Activated naive CD4-positive, alpha-beta T cell treated with Interleukin-2 at 50 U/mL for 16 hours (primary cell): ENCODE measurements at places on chromosomes 16 and 17.
A peak's percentile ranks its signal among the peaks of the same experiment; 100 is the strongest.

DNA sequence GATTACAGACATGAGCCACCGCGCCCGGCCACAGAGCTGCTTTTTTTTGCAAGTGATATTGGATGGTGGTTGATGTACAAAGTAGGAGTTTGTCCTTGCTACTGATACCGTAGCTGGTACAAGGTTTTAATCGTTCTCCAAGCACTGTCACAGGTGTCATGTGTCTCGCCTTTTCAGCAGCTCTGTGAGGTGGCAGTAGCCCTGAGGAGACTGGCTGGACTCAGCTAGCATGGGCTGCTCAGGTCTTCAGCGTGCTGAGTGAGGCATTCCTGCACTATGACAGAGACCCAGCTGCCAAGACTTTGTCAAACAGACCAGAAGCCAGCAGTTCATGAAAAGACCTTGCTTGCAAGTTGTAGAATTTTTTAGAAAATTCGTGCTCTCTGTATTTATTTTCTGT, 7.2 kb downstream of the WWOX start:
- DNase-seq, result no peak

DNA sequence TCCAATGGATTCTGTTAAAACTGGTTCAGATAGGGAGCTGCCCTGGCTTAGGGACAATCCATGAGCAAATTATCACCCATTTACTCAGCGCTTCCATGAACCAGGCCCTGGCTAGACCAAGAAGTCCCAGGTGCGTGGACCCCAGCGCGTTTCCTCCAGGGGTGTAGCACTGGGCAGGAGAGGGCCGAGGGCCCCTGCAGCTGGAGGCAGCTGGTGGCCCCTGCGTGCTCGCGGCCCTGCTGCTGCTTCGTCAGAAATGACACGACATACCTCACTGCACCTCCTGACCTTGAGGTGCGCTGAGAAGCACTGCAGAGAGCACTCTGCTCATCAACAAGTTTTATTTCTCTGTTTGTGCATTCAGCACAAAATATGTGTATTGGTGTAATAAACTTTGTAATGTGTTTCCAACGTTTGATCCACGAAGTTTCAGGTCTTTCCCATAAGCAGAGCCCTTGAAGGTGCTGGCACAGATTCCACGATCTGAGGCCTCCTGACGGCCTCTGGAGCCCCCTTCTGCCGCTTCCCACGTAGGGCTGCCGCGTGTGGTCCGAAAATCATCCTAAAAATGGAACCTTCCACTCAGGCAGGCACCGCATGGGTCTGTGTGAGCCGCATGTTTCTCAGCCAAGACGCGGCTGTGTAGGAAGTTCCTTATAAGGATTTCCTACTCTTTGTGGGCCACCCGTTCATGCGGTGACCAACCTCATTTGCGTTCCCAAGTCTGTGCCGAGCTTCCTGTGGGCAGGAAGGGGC, 50.8 kb upstream of the ZCCHC14 start:
- DNase-seq, result peak; percentile 4

DNA sequence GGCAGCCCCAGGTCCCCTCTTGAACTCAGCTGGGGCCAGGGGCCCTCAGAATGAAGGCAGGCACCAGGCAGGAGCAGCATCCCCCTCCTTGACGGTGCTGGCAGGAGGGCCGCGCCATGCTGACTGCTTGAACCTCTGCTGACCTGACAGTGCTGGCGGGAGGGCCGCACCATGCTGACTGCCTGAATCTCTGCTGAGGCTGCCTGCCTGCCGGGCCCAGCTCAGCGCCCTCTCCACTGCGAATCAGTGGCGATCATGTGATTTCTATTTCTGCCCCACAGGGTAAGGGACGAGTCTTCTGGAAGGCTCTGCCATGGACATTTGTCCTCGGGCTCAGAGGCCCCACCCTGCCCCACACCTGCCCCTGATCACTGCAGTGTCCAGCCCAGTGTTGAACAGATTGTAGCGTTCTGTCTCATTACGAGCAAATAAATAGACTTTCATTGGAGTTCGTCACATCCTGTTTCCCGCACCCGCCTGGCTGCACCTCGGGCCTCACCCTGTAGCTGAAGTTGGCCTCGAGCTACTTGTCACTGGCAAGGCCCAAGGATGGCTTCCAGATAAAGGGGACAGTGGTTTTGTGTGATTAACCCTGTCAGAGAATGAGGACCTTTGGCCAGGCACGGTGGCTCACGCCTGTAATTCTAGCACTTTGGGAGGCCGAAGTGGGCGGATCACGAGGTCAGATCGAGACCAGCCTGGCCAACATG, 8.6 kb downstream of the C16orf90 start:
- no peak for DNase-seq

DNA sequence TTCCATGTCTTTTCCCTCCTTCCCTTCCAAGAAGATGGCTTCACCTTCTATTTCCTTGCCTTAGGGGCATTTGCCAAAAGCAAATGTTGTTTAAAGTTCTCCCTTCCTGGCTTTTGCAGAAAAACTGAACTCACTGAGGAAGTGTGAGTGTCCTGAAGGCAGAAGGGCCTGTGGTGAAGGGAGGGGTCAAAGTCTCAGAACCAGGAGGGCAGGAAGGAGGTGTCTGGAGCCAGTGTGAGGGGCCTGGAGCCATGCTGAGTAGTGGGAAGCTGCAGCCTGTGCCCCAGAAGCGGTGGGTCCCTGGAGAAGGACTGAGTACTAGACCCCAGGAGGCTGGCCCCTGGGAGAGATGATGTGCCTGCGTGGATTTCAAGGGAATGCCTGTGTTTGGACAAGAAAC, 23.8 kb upstream of the SUPT4H1 start:
- no peak for DNase-seq

- DNase-seq, result no peak
These were observed 27.4 kb downstream of the SNX11 start for GRCh38 chr17:48134912-48135480.

DNA sequence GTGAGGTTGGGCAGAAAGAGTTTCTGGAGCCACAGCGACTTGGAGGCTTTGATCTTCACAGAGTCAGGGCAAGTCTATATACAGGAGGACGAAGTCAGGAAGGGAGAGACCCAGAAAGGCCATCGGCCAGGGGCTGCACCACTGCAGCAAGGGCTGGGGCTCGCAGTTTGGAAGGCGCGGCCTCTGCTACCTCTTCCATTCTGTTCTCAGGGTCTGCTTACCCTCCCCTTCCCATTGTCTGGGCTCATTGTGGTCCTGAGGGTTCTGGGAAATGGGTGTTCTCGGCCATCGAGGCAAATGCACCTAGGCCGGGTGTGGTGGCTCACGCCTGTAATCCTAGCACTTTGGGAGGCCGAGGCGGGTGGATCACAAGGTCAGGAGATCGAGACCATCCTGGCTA, 16.0 kb downstream of the ST6GALNAC1 start:
- DNase-seq, result no peak

DNA sequence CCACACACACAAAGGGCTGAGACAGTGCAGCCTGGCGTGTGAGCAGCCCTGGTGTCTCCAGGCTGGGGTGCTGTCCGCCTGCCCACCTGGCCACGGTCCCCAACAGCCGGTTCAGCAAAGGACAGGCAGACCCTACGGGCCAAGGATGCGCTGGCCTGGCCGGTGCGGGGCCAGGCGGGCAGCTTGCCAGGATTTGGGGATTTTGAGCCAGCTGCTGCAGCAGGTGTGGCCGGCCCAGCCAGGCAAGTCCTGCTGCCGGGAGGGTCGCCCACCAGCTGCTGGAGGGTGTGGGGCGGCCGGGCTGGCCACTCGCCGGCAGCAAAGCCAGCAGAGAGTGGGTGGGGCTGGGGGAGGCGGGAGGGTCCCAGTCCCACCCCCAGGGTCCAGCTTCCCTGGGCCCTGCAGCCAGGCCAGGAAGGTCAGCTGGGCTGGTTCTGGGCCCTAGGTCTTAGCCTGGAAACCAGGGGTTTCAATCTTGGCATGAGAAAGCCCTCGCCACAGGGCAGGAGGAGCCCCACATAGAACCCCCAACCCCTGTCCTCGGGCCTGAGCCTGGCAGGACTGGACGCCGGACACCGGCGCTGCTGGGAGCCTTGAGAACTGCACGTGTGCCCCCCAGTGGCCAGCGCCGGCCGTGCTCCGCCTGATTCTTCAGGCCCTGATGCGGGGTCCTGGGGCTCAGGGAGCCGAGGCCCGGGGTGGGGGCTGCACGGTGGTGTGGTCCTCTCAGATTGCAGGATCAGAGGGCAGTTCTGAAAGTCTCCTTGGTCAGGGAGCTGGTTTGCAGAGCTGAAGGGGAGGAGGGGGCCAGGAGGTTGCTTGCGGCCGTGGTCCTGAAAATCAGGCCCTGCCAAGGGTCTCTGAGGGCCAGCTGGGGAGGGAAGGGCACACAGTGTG, 17.6 kb upstream of the SSTR5 start:
- peak; percentile 35 for DNase-seq

DNA sequence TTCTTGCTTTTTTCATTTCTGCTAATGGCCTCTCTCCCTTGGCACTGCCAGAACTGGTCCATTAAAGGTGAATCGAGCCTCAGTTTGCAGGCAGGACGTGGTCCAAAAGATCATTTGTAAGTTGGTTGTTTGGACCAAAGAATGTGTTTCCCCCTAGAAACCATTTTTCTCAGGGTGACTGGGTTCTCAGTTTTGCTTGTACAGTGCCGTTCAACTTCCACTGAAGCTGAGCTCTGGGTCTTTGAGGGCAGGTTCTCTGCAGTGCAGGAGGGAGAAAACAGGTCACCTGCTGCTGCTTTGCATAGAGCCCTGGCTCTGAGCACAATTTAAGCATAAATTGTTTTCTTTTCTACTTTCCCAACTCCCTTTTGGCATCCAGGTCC, 9.0 kb upstream of the AMZ2 start:
- DNase-seq, result peak; percentile 44

DNA sequence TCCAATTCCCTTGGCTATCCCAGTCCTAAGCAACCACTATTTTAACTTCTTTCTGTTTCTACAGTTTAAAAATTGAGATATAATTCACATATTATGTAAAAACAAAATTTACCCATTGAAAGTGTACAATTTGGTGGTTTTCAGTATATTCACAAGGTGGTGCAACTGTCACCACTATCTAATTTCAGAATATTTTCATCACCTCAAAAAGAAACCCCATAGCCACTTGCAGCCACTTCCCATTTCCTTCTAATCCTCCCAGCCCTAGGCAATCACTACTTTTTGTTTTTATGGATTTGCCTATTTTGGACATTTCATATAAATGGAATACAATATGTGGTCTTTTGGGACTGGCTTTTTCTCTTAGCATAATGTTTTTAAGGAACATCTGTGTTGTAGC, 36.1 kb upstream of the NACA2 start:
- DNase-seq, result no peak

DNA sequence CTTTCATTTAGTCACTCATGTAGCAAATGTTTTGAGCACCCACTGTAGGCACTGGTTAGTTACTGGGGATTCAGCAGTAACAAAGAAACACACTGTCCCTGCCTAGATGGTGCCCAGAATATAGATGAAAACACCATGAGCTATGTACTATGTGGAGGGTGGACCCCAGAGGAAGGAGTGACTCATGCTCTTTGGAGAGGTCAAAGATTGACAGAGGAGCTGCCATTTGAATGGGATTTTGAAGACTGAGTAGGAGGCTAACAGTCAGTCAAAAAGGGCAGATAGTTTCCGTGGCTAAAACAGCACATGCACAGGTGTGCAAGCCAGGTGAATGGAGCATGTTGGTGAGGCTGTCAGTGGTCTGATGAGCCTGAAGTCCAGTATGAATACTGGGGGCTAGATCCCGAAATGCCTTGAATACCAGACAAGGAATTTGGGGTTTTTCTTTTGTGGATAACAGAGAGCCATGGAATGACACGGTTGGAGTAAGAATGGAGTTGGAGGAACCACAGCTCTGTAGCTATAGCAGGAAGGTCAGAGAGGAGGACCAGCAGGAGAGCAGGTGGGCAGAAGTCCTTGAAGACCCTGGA, 6.1 kb downstream of the IL21R start:
- peak; percentile 45 for DNase-seq

- no peak for DNase-seq
These were observed 144.8 kb downstream of the KCNJ2 start for GRCh38 chr17:70314096-70314495.

DNA sequence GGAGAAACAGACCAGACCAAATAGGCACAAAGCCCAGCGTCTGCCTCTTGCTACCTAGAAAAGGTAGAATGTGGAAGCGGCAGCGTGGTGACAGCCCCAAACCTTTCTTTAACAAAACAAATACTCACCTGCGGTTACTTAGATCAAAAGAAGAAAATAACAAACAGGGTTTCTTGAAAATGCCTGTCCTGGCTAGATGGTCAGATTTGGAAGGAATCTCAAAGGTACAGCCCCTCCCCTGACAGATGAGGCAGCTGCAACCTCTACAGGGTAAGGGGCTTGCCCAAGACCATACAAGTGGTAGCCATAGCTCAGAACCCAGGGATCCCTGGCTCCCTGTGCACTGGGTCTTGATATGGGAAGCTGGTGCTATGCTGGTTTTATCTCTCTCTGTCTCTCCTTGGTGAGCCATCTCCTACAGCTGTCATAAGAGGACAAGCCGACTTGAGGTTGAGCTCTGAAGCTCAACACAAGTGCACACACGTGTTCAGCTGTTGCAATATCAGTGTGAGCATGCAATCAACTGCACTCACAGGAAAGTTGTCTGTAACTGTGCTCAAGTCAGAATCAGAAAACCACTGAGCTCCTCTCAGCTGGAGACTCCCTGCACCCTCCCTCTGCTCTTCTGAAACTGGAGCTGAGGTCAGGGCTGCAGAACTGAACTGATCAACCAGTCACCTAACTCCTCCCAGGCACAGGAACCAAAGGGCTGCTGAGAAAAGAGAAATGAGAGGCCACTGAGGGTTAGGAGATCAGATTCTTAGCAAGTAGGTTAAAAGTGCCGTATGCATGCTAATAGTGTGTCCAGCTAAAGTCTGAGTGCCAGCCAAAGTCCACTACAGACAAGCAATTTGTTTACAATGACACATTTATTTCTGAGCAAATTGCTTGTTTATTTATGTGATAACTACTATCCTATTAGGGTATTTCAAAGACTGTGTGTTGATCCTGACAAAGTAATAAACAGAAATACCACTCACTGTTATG, 6.1 kb upstream of the RNF157 start:
- peak; percentile 64 for DNase-seq

- DNase-seq, result no peak
These were observed 108.3 kb upstream of the DHX40 start for GRCh38 chr17:59456923-59457615.

DNA sequence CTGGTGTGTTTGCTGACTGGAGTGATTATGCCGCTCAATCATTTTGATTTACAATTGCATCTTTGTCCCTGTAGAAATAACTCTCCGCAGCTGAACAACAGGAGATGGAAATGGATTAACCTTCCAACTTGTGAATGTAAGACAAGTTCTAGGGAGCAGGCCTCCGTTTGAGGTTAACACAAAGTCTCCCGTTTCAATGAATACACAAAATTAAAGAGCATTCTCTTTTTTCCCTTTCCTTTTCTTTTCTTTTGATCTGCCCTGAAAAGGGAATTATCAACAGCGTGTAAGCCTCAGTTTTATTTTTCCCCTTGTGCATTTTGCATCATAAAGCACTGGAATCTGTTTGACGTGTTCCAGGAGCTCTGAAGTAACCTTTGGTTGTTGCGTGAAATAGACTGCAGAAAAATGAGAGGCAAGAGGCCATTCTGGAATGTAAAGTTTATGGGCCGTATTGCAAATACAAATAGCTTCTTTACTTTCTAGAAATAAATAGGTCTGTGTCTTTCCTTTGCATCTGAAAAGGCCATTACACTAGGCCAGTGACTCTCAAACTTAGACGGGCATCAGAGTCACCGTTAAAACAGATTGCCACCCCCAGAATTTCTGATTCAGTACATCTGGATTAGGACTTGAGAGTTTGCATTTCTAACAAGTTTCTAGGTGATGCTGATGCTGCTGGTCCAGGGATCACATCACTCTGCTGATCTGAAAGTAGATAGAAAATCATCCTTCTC, 164.7 kb downstream of the ZNF18 start:
- no peak for DNase-seq

- DNase-seq, result no peak
These were observed 94.8 kb upstream of the CBX4 start for GRCh38 chr17:79933863-79934652.

GRCh38 chr17:77508047-77508715, 367.4 kb downstream of the SEC14L1 start:
- no peak for DNase-seq
